NCI-H2107 (cell line): ENCODE measurements at places on chromosomes 5 and 9.

DNA sequence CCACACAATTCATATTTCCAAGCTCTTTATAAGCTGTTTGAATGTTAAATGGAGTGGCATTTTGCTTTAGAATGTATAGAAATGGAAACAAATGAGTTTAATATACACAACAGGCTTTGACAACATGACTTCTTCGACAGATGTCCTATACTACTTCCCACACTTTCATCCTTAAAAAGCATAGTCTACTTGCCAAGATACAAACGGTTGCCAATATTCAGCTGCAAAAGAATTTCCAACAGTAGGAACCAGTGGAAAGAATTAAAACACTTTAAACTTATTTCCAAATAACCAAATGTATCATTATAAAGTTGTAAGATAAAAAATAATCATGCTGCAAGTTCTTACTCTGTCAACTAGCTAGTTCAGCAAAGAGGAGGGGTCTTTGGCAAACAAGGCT, 456.4 kb downstream of the PDE4D start:
- no peak for DNase-seq

DNA sequence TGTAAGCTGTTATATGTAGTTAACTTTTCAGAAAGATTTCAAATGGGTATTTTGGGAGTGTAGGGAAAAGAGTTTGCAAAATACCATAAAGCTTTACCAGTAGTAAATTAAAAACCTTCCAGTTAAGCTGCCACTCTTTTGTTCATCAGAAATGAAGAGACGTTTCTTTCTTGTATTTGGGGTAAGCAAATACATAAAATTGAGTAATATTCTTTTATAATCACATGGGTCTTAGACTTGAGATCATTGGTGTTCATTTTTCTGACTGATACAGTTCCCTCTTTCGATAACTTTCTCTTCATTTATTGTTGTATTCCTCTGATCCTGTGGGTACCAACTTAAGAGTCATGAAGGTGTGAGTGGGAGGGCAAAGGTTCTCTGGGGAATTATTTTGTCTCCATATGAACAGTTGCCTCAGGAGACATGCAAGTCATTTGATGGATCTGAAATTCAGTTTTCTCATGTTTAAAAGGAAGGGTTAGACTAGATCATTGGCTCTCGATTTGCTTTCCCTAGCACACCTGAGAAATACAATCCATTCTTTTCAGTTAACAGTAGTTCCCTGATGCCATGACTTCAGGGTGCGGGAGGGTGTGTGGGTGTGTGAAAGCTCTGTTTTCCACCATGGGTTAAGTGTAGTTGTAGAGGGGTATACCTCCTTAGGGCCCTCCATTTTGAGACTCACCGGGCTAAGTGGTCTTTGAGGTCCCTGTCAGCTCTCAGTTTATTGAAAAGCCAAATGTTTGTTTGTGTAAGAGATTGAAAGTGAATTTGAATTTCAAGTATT, 47.7 kb downstream of the CNTRL start:
- no peak for DNase-seq

DNA sequence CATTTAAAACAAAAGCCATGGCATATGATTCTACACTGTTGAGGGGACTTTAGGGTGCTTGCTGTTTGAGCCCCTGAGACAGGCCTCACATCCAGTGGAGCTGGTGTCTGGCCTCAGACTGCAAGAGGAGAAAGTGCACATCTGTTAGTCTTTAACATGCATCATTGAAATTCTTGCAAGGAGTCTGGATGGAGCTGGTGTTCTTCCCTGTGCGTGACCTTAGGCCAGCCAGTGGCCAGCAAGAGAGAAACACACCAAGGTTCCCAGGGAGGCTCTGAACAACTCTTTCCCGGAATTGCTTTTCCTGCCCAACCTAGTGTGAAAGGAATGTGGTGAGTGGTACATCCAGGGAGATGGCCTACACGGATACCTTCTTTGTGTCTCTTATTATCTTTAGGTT, 282.8 kb upstream of the TNC start:
- DNase-seq = no peak

GRCh38 chr5:138330813-138331448, 673 bp downstream of the CDC25C start:
- no peak for DNase-seq

GRCh38 chr5:2335733-2336515, 415.6 kb downstream of the IRX2 start:
- DNase-seq = no peak

GRCh38 chr9:127873886-127874285, 3.6 kb downstream of the AK1 start:
- DNase-seq = no peak

- DNase-seq = no peak
Measured at GRCh38 chr9:28320616-28321015, 747.3 kb upstream of the C9orf72 start.

DNA sequence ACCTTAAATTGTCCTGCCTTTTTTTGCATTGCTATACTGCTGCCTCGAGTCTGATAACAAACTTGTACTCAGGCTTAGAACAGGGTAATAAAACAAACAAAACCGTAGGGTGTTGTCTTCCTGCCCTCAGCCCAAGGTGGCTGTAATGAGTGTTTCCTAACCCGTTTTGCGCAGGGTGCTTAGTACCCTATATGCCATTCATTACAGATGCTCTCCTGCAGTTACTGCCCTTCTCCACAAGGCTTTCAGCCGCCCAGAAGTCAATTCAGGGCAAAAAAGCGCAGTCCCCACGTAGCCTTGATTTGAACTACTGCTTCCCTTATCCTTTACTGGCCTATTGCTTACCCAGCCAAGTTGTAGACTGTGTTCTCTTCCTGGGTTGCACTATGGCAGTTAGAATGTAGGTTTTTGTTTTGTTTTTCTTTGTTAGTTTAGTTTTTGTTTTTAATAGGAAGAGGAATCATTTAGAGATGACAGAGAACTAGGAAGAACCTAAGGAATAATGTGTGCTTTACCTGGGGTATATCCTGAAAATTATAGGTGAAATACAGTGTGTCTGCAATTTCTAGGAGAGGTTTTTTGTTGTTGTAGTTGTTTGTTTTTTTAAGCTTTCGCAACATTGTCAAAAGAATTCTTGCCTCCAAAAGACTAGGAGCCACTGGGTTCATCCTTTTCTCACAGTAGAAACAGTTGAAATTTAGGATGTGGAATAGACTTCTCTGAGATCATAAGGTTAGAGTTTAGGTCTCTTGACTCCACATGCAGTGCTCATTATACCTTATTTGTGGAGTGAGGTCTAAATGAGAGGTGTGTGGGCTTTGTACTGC, 1.3 kb downstream of the HMGXB3 start:
- no peak for DNase-seq

DNA sequence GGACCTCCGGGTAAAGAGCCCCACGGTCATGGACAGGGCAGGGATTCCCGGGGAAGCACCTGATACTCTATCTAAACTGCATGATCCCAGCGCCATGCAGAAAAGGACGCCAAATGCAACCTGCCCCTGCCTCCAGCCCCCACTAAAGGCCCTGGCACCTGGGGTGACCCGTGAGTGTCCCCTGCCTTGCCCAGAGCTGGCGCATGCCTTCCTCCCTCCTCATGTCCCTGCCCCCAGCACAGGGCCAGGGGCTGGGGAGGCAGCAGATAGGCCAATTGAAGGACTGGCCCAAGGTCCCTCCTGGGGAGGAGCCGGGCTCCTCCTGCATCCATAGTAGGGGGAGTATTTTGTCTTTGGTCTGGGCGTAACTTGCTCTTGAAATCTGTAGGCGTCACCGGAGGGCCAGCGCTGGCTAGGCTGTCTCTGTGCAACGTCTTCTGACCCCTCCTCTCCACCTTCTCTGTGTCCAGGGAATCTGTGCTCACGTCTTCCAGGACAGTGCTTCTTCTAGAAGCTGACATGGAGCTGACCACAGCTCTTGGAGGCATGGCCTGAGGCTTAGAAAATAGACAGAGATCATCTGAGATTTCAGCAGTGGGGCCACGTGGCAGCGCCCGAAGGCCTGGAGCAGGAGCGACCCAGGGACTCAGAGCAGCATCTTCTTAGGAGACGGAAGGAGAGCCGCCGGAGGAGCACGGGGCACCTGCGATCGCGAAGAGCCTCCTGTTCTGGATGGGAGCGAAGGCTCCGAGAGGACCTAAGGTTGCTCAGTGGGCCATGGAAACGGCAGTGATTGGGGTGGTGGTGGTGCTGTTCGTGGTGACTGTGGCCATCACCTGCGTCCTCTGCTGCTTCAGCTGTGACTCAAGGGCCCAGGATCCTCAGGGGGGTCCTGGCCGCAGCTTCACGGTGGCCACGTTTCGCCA, 660 bp downstream of the SPAAR start:
- DNase-seq = no peak

DNA sequence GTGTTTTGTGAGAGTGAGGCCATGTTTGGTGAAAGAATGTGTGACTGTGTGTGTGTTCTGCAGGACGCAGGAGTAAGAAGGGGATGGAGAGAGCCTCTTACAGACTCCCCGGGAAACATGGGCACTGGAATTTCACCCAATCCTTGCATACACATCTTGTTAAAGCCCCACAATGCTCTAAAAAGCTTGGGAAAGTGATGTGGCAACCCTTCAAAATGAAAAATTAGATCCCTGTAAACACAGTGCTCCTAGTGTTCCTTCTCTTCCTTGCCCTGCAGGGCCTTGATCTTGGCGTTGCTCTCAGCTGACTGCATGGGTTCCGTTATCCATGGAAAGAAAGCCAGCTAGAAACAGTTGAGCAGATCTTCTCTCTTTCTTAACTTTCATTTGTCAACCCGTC, 701.7 kb downstream of the SEMA5A start:
- no peak for DNase-seq

DNA sequence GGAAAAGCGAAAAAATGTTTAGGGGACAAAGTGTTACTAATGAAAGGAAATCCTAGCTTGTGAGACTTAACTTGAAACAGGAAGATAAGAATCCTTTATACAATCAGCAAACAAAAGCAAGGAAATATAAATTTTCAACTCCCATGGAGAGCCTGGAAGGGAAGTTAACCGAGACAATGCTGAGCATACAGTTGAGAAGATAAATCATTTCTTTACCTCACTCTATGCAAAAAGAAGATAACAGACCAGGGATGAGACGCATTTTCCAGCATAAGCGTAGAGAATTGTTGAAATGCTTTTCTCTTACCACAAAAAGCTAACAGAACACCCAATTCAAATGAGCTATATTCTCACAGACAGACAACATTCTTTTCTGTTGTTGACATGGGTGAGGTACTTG, 309.6 kb downstream of the CWC27 start:
- DNase-seq = no peak

GRCh38 chr5:50711280-50711679, 44.8 kb downstream of the PARP8 start:
- DNase-seq = peak; percentile 41

GRCh38 chr5:60340326-60340725, 359.6 kb downstream of the DEPDC1B start:
- no peak for DNase-seq

DNA sequence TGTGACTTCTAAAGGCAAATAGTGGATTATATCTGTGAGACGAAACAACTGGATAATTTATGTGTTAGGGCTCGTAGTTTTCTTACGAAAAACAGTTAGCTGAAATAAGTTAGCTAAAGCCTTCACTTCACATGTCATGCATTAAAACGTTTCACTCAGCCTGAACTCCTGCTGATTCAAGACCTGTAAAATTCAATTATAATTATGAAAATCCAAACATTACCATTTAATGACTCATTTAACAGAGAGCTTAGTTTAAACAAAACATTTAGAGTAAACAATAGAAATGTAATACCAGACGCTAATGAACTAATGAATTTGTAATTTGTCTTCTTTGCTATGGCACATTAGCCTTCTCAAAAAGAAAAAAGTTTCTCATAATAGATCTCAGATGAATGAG, 1.7 kb downstream of the TAL2 start:
- no peak for DNase-seq

DNA sequence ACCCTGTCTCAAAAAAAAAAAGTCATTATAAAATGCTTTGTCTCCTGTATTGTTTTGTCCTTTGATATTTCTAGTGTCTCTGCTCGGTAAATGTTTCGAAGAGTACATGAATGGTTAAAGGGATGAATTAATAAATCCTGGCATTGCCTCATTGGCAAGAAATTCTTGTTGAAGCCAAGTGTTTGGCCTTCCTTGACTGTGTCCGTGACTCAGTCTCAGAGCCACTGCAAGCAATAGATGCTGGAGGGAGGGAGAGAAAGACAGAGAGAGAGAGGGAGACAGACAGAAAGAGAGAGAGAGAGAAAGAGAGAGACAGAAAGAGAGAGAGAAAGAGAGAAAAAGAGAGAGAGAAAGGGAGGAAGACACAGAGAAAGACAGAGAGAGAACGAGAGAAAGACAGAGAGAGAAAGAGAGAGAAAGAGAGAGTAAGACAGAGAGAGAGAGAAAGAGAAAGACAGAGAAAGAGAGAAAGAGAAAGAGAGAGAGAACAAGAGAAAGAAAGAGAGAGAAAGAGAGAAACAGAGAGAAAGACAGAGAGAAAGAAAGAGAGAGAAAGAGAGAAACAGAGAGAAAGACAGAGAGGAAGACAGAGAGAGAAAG, 72.5 kb upstream of the RXRA start:
- no peak for DNase-seq

DNA sequence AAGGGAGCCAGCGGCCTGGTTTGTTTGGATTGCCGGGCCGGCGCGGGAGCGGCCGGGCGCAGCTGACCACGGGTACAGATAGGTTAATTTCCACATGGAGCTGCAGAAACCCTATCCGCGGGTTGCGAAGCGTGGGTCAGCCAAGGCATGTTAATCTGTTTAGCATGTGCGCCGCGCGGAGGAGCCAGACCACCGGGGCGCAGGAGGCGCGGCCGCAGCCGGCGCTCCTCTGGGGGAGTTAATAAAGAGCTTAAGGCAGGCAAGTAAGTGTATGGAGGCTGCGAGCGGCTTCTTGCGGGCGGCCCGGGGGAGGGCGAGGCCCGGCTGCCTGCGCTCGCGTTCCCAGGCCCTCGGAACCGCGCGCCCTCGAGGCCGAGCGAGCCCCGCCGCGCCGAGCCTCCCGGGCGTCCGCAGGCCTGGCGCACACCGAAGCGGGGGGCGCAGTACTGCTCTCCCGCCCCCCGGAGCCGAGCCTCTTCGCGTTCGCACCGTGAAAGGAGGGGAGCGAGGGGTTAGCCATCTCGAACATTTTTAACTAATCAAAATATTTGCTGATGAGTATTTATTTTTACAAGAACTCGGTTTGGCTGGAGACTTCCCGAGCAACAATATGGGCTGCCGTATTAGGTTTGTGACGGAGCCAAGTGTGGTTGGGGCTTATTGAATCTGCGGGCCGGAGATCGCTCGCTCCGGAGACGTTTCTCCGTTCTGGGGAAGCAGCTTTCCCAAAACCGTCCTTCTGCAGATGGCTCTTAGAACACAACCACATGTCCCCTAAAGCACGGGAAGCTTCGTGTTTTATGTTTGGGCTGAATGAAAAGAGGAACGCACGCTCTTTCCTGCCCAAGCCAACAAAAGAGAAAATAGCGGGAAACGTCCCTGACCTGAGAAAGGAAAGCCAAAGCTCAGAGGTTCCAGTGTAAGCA, 28.8 kb downstream of the FOXD1 start:
- DNase-seq = no peak
